Skin of body (tissue), 3 donors: ENCODE measurements at places on chromosomes 5 and 9.

- peak; percentile 22 for DNase-seq
Observed at GRCh38 chr9:90112788-90113187, 508.0 kb downstream of the GADD45G start.

- no peak for DNase-seq
Observed at GRCh38 chr5:80033513-80033912, 1.6 kb upstream of the THBS4 start.

- DNase-seq, result no peak
Observed at GRCh38 chr9:103514767-103515166, 519.6 kb downstream of the CYLC2 start.

- DNase-seq, result no peak
Observed at GRCh38 chr9:94779693-94780290, 53.3 kb downstream of the AOPEP start.

GRCh38 chr5:1734908-1735289 lies 64.7 kb downstream of the MRPL36 start:
- DNase-seq, result no peak

- DNase-seq, result no peak
Observed at GRCh38 chr9:109272745-109273144, 48.1 kb downstream of the EPB41L4B start.

DNA sequence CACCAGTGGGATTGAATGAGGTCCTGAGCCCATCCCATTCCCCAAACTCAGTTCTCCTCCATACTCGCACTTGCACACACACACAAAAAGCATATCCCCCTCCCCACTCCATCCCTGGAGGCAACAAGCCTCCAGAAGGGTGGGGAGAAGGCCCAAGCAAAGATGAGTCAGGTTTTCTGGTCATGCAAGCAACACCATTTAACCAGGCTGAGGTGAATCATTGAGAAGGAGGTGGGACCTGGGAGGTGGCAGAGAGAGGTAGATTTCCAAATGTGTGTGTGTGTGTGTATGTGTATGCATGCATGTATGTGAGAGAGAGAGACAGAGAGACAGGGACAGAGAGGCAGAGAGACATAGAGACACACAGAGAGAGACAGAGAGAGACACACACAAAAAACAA lies 185.2 kb upstream of the TRIM32 start:
- no peak for DNase-seq

DNA sequence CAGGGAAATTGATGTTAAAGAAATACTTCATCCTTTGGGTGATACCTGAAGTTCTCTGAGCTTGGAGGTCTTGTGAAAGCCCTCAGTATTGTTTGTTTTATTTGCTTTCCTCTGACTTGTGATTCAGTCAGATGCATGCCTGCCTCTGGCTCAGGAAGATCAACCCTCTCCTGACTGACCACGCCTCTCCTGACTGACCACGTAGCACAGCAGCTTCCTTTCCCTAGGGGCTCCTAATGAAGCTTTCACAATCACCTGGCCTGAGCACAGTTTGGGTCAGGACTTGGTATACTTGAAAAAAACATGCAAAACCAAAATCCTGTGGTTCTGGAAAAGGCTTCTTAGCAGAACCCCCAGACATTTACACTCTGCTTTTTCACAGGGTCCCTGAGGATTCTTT lies 3.8 kb downstream of the TGFBI start:
- DNase-seq, result no peak

GRCh38 chr5:133728475-133728874 lies 116.1 kb upstream of the FSTL4 start:
- DNase-seq, result no peak

DNA sequence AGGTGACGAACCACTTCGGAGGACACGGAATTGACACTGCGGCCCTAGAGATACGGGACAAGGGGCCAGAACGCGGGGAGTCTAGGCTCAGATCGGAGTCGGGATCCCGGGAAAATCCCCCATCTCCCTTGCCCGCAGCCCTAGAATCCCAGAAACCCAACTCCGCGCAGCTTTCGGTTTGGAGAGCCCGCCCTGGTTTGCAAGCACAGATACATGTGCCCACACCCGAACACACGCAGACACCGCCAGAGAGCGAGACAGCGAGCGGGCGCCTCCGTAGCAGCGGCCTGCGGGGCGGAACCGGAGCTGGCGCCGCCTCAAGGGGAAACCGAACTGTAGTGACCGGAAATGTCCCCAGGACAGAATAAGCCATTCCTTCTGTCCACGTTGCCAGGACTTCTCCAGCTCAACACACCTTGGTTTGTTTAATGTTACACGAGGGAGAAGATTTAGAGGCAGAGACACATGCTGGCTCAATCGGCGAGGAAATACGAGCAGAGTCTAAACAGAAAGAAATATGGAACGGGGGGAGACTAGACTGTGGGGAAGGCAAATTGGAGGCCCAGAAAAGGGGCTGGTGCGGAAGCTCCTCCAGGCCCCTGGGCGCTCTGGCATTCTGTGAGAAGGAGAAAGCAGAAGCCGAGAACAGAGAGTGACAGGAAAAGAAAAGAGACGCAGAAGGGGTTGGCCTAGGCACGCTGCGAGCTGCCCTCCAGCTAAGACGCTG lies 2.9 kb upstream of the PAX5 start:
- no peak for DNase-seq

DNA sequence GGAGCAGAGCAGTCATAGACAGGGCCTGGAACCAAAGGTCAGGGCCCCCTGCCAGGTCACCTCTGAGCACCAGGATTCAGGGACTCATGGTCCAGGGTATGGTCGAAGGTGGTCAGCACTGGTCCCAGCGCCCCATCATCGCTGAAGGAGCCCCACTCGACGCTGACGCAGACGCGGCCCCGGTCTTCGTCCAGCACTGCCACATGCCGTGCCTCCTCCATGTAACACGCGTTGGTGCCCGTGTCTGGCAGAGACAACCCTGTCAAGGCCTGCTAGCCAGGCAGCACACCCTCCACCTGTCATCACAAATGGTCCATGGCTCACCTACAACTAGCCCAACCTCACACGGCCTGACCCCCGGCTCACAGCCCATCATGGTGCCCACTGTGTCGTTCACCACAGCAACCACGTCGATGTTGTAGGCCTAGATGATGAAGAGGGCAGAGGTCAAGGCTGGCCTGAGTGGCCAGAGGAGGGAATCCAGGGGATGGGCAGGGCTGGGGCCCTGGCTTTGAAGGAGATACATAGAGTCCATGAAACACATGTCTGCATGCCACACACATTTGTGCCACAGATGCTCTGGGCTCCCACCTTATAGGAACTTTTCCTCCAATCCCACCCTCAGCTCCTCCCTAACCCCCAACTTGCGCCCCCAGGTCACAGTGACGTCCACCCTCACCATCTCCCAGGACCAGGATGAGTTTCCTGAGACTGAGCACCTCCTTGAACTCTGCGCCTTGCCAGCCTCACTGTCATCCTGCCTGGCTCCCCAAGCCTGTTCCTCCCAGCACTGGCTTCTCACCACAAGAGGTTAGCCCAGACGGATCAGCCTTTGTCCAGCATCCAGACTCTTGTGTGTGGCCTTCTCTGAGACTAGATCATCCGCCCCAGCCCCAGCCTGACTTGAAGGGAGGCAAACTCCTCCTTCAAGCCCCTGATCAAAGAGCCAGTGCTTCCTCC lies 9.5 kb downstream of the HK3 start:
- no peak for DNase-seq

DNA sequence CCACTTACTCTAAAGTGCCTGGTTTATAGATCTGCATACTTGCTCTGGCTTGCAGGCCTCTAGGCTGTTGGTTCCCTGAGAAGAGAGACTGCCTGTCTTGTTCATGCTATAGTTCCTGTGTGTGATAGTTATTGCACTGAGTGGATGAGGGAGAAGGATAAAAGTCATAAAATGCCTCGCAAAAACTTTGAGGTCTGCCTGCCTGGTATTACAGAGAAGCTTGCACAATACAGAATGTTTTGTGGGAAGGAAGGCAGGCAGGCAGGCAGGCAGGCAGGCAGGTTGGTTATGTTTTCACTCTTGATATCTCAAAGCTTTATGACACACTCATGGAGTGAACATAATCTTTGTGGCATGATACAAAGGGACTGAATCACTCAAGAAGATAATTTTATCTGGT lies 287.1 kb downstream of the SLIT3 start:
- no peak for DNase-seq

- no peak for DNase-seq
Observed at GRCh38 chr5:39906146-39906545, 481.4 kb upstream of the DAB2 start.

GRCh38 chr5:149117970-149118369 lies 23.3 kb upstream of the ABLIM3 start:
- DNase-seq, result no peak

GRCh38 chr5:148014276-148014675 lies 49.5 kb upstream of the SPINK5 start:
- no peak for DNase-seq

DNA sequence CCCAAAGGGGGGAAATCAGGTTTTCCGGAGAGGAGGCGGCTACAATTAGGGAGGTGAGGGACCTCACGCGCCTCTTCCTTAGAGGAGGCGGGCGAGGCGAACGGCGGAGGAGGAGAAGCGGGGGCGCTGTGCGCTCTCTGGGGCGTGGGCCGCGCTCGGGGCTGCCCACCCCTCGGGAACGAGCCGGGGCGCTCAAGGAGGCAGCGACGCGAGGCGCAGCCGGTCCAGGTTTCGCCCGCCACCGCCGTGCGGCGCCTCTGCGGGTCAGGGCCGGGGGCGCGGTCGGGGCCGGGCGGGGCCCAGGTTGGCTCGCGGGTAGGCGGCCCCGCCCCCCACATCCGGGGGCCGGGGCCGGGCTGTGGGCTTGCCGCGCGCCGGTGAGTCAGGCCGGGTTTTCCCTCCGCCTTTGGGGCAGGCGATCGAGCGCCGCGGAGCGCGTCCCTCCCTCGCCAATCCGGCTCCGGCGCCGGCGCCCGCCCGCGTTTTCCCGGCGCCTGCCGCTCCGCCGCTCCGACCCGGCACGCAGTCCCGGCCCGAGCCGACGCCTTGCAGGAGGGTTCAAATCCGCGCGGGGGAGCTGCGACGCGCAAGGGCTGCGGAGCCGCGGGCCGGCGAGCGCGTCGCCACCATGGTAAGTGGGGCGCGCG lies at the start of gene N4BP3:
TSS of gene N4BP3 (plus strand) at position 392 of the 647 bp plus-strand sequence. CDS start 6,052 bp downstream, outside the sequence.
- DNase-seq, result peak; percentile 44

- DNase-seq, result peak; percentile 9
Observed at GRCh38 chr5:141664733-141665461, 13.7 kb upstream of the FCHSD1 start.

- no peak for DNase-seq
Observed at GRCh38 chr9:121636341-121636865, 15.0 kb upstream of the DAB2IP start.
